ENCODE measurements at places on chromosomes 12 and 14.
A peak's percentile ranks its signal among the peaks of the same experiment; 100 is the strongest.

GRCh38 chr12:100652488-100652887, 79.0 kb downstream of the GAS2L3 start:
- no peak for DNase-seq

GRCh38 chr12:48157018-48157888, at the start of gene ASB8:
Gene ASB8, minus strand, starts transcription at chr12:48157515. Its CDS starts 4,019 bp downstream, at chr12:48153496.
- DNase-seq: peak; percentile 97

DNA sequence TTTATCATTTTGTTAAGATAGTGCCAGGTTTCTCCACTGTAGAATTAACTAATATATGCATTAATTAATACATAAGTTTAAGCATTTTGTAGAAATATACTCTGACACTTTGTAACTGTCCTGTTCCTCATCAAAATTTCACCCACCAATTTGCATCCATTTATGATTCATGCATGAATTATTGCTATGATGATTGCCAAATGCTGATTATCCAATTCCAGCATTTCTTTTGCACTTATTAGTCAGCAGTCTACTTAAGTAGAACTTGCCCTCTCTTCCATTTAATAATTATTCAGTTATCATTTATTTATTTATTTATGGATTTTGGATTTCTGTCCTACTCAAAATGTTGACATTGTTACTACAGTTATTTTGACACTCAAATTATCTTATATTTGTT, 72.2 kb downstream of the SLC6A15 start:
- DNase-seq: no peak

DNA sequence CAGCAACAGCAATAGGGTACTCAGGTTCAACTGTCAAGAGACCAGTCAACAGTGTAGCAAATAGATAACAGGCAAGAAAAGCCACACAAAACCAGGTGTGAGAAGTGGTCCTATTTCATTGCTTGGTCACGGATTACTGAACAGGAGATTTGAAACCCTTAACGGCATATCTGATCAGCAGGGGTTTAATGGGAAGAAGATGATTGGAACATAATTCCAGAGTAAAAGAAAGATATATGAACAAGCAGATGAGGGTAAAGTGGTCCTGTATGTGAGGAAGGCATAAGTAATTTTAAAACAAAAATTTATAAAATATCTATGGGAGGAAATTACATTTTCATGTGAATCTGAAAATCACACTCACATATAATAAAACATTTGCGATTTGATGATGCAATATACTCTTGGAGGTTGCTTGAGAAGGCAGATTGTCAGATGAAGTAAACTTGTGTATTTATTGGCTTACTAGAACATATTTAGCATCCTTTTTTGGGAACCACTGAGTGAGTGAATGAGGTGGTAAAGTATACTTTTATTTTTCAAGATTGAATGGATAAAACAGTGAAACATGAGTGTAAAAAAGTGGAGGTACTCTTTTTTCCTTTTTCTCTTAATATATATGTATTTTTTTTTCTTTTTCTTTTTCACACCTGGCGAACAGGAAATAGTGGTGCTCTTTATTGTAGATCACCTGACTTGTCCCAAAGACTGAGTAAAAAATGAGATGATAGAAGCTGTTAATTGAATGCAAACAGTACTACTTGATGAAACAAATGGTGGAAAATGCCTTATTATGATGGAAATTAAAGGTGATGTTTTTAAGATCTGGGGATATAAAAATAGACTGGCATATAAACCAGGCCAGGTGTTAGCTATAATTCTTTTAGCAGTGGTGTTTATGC, 21.6 kb upstream of the SDR39U1 start:
- no peak for DNase-seq

- no peak for DNase-seq
Observed at GRCh38 chr12:49413796-49414195, 46.5 kb downstream of the SPATS2 start.

DNA sequence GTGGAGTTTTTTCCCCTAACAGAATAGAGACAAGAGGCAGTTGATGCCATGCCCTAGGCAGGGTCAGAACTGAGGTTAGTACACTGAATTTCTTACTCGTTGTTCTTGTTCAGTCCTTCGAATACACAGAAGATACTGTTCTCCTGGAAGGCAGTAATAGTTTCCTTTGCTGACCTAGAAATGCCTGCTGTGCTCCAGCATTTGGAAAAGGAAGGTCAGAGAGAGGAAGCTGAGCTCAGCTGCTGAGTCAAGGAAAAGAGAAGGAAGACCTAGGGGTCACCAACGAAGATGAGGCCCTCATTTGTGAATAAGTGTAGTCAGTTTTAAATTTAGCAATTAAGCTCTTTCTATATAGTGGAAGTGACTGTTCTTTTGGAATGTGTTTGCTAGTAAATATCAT, 100.1 kb downstream of the CRADD start:
- peak; percentile 72 for DNase-seq

GRCh38 chr12:16913832-16914490, 308.0 kb upstream of the LMO3 start:
- no peak for DNase-seq

- DNase-seq: peak; percentile 36
Observed at GRCh38 chr14:74324931-74325361, 22.2 kb upstream of the ABCD4 start.

DNA sequence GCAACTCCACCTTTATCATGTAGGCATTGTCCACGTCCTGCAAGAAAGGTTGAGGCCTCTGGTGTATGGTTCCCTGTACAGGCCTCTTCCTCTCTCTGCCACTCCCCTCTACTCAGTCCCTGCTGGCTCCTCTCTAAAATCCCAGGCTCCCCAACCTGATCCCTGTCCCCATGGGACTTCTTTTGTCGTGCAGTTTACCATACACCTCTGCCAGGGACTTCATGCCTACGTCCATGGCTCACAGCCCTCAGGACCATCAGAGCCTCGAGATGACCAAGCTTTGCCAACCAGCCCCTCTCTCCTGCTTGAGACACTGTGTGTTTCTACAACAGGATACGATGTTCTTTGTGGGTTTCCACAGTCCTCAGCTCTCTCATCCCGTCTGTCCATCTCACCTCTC, 2.9 kb downstream of the KRT2 start:
- DNase-seq: no peak

- no peak for DNase-seq
Observed at GRCh38 chr12:2355198-2355597, 302.4 kb downstream of the CACNA1C start.

- DNase-seq: peak; percentile 42
Observed at GRCh38 chr12:1544996-1545700, 49.2 kb downstream of the FBXL14 start.

GRCh38 chr14:105086833-105087307, 21.6 kb upstream of the GPR132 start:
- DNase-seq: peak; percentile 76

GRCh38 chr14:39005044-39005880, 97.8 kb downstream of the SEC23A start:
- no peak for DNase-seq

DNA sequence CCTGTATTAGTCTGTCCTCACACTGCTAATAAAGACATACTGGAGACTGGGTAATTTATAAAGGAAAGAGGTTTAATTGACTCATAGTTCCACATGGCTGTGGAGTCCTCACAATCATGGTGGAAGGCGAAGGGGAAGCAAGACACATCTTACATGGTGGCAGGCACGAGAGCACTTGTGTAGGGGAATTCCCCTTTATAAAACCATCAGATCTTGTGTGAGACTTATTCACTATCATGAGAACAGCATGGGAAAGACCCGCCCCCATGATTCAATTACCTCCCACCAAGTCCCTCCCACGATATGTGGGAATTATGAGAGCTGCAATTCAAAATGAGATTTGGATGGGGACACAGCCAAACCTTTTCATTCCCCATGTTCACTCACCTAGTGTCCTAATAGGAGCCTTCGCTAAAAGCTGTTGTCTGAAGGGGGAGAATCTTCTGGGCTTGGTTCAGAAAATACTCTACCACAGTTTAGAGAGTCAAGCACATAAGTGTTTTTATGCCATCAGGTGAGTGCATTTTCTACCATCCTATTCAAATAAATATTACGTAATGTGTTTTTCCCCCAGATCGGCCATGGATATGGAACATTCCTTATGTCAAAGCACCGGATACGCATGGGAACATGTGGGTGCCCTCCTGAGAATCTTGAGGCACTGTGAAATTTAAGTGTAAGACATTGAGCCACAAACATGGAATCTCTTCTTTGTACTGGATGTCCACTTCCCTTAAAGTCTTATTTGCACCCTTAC, 19.1 kb upstream of the KCNK13 start:
- DNase-seq: no peak

DNA sequence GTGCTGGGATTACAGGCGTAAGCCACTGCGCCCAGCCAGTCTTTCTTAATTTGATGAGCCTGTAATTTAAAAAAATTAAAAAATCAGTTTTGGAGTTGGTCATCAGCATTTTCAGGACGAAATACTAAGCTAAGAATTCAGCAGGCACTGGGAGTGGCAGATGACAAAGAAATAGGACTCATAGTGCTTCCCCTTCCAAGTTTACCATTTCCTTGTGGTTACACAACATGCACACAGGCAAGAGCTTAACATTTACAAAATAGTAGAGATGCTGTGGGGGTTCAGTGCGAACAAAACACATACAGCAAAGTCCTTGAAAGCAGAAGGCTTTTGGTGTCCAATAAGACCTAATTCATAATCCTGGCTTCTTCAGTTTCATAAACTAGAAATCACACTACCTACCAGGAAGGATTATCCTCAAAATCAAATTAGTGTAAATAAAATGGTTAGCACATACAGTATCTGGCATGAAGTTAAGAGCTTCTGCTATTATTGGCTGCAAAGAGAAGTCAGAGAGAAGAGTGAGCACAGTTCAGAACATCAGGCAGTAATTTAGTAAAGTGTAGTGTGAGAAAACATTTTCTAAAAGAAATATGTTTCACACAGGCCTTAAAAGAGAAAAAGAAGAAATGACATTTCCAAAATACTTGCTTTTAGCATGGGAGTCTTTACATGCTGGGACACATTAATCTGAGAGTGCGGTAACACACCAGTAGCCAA, 22.2 kb upstream of the KIF21A start:
- DNase-seq: no peak

DNA sequence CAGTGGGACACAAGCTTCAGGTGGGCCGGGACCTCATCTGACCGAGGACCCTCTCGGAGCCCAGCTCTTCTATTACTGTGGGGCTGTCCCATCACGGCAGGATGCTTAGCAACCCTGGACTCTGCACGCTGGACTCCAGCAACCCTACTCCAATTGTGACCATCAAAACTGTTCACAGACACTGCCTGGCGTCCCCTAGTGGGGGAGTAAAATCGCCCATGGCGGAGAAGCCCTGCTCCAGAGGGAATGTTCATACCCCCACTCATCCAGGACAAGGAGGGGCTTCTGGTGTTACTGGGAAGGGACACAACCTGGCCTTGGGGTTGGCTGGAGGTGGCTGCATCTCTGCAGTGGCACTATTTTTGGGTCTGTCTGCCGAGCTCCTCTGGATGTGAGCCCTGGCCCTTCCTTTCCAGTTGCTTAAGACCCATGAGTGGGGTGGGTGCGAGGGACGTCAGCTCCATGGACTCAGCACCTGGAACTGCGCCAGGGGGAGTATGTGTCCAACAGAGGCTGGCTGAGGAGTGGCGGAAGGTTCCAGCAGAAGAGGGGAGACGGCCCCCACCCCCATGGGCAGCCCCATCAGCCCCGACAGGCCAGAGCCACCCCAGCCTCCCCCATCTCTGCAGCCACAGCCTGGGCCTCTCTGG, 103.8 kb downstream of the RFLNA start:
- no peak for DNase-seq

DNA sequence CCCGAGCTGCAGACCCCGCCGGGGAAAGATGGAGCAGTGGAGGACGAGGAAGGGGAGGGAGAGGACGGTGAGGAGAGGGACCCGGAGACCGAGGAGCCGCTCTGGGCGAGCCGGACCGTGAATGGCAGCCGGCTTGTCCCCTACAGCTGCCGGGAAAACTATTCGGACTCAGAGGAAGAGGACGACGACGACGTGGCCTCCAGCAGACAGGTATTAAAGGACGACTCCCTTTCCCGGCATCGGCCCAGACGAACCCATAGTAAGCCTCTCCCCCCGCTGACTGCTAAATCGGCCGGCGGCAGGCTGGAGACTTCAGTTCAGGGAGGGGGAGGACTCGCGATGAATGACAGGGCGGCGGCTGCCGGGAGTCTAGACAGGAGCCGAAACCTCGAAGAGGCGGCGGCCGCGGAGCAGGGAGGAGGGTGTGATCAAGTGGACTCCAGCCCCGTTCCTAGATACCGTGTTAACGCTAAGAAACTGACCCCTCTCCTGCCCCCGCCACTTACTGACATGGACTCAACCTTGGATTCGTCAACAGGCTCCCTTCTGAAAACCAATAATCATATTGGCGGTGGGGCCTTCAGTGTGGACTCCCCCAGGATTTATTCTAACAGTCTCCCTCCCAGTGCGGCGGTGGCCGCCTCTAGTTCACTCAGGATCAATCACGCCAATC, 962 bp downstream of the LEMD3 start:
- DNase-seq: peak; percentile 76

GRCh38 chr12:128040971-128041370, 226.0 kb upstream of the TMEM132C start:
- DNase-seq: no peak

- no peak for DNase-seq
Observed at GRCh38 chr14:83614956-83615355, 1915.0 kb upstream of the FLRT2 start.

DNA sequence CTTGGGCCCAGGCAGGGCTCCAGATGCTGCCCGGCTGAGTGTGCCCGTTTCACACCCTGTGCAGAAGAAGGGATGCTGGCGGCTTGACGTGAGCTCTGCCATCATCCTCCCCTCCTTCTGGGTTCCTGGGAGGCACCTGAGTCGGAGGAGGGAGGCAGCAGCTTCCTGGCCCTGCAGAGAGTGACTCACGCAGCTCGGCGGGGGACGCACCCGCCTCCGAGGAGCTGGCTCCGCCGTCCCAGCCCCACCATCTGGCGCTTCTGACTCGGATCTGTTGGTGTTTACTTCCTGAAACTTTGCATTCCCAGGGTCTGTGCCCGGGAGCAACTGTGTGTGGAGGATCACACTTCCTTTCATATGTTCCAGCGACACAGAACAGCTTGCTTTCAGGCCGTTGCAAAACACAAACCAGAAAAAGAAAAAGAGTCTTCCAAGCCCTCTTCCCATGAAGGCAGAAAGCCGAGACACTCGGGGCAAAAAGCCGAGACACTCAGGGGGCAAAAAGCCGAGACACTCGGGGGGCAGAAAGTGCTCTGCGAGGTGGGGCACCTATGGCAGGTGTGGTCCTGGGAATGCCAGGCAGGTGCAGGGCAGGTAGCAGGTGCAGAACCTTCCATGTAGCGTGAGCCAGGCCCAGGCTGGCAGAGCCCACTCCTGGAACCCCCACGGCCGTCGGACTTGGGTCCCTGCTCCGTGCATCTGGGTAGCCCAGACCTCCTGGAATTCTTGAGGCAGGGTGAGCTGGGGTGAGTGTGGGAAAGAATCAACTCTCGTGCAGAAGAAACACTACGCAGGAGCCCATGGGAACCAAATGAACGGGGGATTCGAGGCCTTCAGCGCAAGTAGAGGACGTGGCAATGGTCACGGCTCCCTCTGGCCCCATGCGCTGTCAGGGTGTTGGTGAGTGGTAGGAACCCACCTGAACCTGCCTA, 27.6 kb upstream of the GALNT9 start:
- DNase-seq: peak; percentile 69

- DNase-seq: peak; percentile 84
Observed at GRCh38 chr12:124939079-124939420, 24.6 kb upstream of the UBC start.

- DNase-seq: no peak
Observed at GRCh38 chr12:2589381-2589780, 205.4 kb upstream of the FKBP4 start.

GRCh38 chr12:107586256-107586970, 99.2 kb upstream of the PWP1 start:
- no peak for DNase-seq

All from M059J (cell line).